NCI-H2171 treated with DMSO at 0.1 percent for 48 hours (cell line): ENCODE measurements at places on chromosomes 11 and 22.
A peak's percentile ranks its signal among the peaks of the same experiment; 100 is the strongest.

DNA sequence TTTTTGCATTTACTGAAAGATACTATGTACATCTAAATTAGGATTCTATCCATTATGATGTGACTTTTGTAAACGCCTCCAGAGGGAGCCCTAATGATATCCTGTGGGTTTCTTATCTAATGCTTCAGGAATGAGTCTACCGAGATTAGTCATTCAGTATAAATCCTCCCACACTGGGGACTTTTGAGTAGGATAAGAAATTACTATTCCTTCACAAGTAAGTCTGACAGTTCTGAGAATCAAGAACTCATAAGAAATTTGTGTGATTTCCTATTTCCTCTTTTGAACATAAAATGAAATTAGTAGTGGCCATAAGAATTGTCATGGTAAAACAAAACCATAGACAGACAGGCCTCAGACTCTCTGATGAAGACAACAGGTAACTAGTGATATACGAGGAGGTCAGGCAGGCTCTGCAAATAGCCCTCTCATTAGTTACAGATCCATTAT is 10.0 kb upstream of the OR5M1 start:
- peak; percentile 27 for DNase-seq

- DNase-seq: no peak
Observed at GRCh38 chr11:112355726-112356125, 95.1 kb upstream of the PLET1 start.

DNA sequence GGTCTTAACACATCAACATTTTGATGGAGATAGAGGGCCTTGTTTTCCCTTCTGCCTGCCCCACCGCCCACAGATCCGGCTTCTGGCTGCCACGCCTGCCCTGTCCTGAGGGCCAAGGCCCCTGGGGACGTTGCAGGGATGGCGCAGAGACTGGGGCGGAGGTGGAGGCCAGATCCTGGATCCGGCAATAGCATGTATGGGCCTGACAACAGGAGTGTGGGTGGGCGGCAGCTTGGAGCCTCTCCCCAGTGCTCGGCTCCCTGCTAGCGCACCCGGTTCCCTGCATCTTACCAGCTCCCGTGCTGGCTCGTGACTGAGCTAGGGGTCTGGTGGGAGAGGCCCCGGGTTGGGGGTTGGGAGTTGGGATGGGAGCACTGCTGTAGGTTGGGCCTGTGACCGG is 95.6 kb downstream of the ZBTB16 start:
- no peak for DNase-seq

DNA sequence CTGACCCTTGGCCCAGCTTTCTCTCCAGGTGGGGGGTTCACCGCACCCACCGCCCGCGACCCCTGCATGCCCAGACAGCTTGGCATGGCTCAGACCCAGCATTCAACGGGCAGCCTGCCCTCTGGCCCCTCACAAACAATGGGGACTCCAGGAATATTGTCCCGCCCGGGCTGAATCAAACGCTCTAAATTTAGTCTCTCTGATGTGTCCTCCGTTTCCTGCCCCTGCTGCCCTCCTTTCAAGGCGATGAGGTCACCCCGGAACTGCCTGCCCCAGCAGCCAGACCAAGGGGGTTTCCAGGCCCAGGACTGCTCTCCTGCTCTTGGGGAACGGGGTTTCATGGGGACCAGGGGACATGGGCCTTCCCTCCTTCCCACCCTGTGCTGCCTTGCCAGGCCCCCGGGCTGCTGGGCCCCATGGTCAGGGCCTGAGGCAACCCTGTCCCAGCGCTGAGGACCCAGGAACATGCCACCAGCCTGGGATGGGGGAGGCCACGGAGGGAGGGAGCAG is 10.1 kb upstream of the PDGFB start:
- DNase-seq: no peak

DNA sequence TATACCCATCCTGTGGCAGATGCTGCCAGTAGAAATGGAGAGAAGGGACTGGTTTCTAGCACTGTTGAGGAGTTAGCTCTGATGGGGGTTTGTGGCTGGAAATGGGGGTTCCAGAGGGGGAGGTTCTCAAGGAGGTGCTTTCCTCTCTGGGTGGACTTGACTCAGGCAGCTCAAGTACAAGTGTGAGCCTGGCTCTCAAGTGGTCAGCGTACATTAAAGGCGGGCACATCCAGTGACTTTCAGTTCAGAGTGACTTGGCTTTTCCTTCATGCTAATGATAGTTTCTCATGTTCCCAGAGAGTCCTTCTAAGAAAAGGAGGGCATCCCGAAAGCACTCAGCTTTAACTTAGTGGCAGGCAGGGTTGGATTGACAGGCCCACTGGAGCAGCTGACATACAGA is 58.9 kb upstream of the HORMAD2 start:
- DNase-seq: no peak

DNA sequence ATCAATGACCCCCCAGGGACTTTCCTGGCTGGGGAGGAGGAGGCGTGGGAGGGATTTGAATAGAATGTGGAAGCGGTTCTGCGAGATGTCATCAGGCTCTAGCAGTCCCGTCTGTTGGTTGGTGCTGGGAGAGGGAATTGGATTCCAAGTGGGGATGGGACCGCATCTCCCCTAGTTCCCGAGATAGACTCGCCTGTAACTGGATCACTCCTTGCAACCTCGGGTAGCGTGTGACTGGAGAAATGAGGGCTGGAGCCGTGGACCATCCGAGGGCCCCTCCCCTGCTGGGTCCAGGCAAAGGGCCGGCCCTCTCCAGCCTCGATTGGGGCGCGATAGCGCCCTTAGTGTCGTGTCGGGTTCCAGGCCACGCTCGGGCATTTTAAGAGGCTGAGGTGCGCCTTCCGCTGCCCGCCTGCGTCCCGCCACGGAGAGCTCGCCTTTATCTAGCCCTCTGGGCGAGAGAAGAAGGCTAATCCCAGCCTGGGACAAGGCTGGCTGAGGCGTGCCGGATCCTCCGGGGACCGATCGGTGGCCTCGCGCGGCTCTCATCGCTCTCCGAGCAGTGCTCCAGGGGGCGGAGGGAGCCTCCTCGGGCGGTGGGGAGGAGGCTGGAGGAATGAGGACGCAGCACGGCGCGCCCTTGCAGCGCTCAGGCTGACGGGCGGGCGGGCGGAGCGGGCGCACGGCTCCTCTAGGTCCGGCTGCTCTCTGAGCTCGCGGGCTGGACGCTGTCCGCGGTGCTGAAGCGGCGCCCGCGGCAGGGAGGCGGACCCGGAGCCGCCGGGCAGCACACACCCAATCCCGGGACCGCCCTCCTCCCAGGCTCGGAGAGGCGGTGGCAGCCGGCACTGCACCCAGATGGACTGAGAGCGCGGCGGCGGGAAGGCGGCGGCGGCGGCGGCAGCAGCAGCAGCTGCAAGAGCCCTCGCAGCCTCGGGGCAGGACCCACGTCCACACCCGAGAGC is 107.8 kb downstream of the OSBP2 start:
- peak; percentile 60 for DNase-seq

DNA sequence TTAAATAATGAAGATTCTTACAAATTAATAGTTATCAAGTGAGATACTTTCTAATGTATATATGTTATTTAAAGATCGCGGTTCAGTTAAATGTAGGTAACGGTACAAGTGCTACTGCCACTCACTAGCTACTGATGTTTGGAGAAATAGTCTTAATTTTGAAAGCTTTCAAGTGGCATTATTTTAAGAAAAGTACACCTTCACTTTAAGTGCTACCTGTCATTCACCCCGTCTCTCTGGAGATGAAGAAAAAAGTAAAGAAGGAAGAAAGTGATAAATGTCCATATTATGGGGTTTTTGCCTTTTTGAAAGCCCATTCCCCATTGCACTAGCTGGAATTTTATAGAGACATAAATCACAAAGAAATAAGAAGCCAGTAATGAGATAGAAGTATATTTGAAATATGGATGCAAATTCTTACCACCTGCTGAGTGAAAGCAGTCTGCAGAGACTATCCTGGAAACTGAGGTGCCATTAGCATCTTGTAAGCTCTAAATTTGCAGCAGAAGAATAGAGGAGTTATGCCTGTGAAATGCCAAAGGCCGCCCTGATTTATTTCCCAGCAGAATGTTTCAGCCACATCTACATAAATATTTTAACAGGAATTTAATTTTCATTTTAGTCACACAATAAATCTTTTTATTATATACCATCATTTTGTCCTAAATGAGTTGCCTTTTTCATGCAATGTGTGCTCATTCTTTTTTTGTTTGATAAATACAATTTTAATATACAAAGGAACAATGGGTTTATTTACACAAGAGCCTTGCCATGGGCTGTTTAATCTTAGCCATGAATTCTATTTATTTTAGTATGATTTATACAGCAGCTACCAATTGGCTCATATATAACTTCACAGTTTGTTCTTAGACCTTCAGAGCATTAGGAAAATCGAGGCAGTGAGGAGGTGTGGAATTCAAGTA is 489.9 kb upstream of the RAG2 start:
- no peak for DNase-seq

DNA sequence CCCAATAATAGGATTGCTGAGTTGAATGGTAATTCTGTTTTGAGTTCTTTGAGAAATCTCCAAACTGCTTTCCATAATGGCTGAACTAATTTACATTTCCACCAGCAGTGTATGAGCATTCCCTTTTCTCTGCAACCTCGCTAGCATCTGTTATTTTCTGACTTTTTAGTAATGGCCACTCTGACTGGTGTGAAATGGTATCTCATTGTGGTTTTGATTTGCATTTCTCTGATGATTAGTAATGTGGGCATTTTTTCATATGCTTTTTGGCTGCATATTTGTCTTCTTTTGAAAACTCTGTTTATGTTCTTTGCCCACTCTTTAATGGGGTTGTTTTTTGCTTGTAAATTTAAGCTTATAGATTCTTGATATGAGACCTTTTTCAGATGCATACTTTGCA is 97.4 kb downstream of the FDX1 start:
- no peak for DNase-seq

GRCh38 chr11:5928271-5928670 is 13.8 kb upstream of the OR56A3 start:
- DNase-seq: no peak

DNA sequence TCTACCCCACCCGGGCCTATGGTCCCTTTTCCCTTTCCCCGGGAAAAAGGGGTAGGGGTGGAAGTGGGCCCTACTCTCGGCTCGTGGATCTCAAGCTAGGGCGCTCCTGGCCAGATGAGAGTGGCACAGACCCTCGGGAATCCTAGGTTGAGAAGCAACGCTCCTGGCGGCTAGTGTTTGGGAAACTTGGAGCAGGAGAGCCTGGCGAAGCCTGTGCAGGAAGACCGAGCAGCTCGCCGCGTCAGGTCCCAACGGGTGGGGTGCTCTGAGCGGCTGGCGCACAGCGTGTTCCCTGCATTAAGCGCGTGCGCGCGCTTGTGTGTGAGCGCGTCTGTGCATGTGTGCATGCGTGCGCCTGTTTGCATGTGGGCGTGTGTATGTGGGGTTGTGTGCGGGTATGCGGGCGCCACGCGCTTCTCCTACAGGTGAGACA is 7.1 kb upstream of the FLI1 start:
- DNase-seq: no peak

DNA sequence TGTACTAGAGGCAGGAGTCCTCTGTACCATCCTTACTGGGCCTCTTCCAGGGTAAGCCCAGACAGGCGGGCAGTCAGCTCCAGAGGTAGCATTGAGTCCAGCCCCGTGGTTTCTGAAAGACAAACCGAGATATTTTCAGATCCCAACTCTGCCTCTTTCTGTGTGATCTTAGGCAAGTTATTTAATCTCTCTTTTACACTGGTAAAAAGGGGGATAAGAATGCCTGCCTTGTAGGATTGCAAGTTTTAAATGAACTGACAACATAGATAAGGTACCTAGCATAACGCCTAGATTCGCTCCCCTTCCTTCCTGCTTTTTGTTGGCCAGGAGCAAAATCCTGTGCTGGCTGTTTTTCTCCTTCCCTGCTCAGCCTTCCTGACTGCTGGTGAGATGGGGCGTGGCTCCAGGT is 56.4 kb upstream of the NNMT start:
- no peak for DNase-seq

- DNase-seq: no peak
Observed at GRCh38 chr22:33565580-33565995, 354.7 kb downstream of the LARGE1 start.

- no peak for DNase-seq
Observed at GRCh38 chr22:39089928-39090327, 7.1 kb upstream of the APOBEC3H start.

DNA sequence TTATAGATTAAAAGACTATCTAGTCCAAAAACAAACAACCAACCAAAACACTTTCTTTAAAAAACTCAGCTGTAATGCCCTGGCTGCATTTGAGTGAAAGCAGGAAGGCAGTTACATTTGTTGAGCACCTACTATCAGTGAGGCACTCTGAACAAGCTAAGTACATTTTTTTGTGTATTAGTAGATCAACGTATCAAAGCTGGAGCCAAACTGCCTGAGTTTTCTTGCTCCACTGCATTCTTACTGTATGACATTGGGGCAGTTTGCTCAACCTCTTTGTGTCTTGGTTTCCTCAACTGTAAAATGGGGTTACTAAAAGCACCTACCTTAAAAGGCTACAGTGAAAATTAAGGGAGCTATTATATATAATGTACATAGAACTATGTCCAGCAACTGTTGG is 22.0 kb downstream of the COA4 start:
- DNase-seq: no peak

DNA sequence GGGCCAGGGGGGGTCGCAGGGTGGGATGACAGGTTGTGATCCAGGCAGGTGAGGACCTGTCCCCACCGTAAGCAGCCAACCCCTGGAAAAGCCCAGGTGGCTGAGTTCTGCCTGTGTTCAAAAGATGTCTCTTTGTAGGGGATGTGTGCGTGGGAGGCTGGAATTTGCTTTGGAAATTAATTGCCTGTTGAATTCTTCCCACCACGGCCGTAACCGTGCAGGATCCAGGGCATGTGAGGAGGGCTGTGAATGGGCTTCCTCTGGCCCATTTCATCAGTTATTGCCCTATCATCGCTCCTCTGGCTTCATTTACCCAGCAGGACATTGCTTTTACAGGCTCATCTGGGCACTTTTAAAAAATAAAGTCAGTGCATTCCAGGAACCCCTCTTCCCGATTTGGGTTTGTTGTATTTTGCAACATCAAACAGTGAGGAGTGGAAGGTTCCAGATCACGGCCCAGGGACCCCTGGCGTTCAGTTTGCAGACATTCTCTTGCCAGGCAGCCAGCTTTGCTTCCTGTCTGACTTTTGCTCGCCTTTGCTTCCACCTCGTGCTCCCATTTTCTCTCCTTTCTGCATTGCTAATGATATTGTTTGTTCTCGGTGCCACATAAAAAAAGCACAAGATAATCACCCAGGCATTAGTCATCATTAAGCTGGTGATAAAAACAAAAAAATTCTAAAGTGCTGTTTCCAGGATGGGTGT is 1306.6 kb downstream of the BRD1 start:
- no peak for DNase-seq

DNA sequence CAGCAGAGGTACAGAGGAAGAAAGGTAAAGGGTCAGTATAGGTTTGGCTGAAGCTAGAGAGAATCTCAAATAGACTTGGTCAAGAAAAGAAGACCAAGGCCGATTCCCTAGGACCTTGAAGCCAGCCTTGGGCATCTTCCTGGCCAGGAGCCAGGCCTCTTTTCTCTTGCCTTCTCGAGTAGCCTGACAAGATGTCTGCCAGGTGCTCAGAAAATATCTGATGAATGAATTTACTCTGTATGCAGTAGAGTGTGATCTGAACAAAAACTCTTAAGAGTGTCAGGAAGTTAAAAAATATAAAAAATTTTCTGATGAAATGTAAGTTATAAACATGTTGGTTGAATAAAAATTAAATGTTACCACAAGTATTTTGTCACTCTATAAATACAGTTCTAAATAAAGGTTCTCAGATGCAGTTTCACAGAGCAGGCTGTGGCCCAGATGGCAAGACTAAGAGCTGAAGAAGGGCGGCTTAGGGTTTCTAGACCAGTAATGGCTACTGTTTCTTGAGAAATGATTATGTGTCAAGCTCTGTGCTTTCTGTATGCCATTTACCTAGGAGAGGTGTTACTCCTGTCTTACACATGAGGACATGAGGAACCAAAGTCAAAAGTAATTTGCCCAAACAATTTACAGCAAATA is 98.1 kb downstream of the ATXN10 start:
- DNase-seq: no peak
